HS-27A (cell line): ENCODE measurements at places on chromosomes 12 and 14.

DNA sequence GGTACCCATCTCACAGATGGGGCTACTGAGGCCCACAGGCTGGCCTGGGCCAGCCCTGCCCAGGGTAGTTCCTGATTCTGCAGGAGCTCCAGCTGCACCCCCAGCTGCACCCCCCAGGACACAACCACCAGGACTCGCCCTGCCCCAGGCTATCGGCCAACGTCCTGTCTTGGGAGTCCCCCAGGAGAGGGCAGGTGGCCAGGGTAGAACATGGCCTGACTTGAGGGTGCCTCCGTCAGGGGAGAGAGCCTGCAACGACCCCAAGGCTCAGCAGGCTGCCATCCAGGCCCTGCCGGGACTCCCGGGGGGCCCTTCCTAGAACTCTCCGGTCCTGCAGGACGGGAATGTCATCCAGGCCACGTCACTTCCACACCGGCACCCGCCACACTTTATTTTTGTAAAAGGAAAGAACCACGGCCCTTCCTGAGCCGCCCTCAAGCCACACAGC, 15.8 kb downstream of the JAG2 start:
- no peak for DNase-seq

DNA sequence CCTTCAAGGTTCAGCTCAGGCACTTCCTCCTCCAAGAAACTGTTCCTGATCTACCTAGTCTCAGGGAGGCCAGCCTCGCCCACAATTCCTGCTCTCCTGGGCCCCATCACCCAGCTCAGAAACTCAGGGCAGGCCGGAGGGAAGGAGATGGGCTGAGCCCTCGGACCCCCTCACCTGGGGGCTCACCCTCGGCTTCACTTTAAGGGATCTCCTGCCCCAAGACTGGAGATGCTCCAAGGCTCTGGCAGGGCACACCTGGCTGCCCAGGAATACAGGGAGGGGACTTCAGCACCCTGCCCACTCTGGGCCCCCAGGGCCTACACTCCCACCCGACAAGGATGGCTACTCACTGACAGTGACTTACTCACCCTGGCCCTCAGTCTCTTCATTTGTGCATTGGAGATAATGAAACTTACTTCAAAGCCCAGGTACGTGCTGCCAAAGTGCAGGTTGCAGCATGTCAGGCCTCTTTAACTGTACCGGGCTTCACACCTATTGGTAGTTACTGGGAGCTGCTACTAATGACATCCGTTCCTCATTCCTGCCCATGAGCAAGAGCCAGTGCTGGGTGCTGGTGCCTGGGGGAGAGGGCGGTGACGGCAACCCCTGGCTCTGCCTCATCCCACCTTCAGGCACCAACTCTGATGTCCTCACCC, 21.0 kb upstream of the PPP1R13B start:
- DNase-seq: no peak

GRCh38 chr14:50031602-50032313, 84.6 kb downstream of the VCPKMT start:
- DNase-seq: no peak

GRCh38 chr12:119989361-119989730, 310 bp downstream of the BICDL1 start:
- no peak for DNase-seq

- DNase-seq: no peak
Observed at GRCh38 chr14:88975926-88976325, 151.5 kb downstream of the TTC8 start.

DNA sequence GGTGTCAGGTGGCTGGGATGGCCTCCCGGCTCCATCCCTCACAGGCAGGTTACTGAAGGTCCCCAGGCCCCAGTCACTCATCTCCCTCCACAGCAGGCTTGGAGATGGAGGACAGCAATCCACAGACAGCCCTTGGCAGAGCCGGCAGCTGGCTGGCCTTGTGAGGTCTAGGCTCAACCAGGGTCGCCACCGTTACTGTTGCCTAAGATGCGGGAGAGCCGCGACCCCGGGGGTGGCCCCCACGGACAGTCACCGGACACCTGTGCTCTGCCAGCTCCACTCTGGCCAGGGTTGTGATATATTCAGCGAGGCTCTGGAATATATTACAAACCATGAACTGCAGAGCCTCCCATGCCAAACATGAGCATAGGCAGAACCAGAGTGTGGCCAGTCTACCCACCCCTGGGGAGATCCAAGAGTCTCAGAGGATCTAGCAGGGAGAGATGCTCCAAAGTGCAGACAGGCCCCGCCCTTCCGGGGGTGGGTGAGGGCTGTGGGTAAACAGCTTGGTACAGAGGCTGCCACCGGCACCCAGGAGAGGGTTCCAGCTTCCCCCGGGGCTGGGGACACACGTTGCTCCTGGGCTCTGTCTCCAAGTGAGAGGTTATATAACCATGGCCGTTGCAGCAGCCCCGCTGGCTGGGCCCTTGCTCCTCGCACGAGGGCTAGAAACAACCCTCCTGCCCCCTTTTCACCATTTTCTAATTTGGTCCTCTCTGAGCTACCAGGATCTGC, 55.9 kb upstream of the DIO3 start:
- no peak for DNase-seq

DNA sequence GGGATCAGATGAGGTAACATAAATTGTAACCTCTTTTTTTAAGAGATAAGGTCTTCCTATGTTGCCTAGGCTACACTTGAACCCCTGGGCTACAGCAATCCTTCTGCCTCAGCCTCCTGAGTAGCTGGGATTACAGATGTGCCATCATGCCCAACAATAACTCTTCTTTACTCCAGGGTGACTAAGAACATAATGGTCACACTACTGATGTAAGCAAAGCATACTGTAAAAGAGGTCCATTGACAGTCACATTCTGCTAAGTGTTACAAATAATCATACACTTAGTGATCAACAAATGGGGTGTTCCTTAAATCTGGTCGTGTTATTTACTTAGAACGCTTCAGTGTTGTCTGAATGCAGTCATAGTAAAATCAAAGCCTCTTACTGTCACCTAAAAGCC, 68.9 kb downstream of the EPS8 start:
- no peak for DNase-seq

DNA sequence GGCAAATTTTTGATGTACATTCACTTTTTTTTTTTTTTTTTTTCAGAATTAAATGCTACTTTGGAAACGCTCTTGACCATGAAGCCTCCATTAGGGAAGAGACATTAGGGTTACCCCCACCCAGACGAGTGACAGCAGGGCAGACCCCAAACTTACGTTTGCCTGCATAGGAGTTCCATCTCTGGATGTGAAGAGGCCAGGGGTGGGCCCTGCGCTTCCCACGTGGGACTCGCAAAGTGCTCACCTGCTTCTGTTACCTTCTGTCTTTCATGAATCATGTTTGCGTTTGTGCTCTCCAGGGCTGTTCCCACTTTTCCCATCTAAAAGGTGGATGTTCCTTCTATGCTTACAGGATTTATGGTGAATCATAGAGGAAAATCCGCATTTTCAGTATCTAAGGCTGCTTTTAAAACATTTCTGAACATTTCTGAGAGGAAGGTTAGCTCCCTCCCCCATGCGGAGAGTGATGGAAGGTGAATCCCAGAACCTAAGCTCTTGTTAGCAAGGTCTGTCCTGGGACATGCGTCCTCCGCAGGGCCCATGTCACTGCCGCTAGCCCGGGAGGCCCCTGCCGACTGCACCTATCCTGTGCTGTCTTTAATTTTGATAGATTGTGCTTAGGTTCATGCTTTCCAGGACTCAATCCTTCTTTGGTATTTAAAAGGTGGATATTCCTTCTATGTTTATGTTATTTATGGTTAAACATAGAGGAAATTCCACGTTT, 135.7 kb upstream of the RTL1 start:
- no peak for DNase-seq

GRCh38 chr12:48128800-48129199, 9.6 kb downstream of the PFKM start:
- DNase-seq: no peak

- peak; percentile 65 for DNase-seq
Observed at GRCh38 chr14:67819563-67820421, at the start of gene RAD51B. TSS of gene RAD51B (plus strand) at chr14:67819779.

- DNase-seq: no peak
Observed at GRCh38 chr14:90301668-90302090, 30.1 kb downstream of the NRDE2 start.

DNA sequence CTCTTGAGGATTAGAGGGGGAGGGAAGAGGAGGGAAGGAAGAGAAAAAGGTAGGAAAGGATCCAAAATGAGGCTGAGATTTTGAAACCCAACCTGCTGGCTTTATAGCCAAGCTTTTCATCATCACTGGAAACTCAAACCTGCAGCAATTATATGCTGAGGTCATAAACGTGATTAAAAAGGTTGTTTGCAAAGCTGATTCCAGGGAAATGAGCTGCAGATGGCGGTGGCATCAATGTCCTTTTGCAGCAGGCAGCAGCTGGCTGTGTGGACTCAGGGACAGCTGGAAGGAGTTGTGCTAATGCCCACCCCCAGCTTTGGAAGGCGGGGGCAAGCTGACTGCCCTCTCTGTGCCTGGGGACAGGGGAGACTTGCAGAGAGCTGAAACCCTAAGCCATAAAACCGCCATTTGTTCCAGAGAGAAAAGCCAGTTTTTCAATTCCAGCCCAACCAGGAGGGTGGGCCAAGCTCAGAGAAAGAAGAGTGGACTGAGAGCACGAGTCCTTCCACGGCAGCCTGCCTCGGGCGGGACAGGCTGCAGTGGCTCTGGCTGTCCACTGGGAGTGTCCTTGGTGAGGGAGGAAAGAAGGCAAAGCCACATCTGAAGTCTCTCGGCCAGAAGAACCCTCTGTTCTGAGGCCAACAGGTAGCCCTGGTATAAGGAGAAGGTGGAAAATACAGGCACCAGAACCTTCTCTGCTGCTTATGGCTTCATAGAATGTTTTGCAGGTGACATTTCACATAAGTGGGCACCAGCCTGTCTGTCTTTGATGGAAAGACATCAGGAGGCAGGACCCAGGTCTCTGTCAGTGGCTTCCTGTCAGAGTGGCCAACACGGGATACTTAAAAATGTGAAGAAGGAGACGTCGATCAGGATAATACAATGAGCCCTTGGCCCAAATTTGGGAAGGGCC, 90.7 kb downstream of the SINHCAF start:
- peak; percentile 24 for DNase-seq

GRCh38 chr14:74638966-74639365, 26.9 kb upstream of the LTBP2 start:
- no peak for DNase-seq

DNA sequence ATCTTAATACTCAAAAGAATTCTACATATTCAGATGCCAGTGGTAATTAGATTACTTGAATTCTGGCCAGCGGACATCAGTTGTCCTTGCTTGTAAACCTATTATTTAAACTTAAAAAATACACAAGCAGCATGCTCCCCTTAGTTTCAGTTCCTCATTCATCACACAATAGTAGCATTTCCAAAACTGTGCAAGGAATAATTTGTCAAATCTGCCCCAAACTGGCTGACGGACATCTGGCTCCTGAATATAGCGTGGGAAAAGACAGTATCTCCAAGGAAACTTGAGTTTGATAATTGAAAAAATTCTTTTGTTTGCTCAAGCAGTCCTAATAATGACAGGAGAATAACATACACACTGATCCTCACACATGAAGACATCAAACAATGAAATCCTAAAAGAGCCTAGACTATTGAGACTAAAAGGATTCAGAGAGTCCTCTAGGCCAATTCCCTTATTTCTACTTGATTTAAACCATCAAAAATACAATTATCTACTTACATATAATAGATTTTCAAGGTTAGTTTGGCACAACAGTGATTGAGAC, 90.4 kb downstream of the KIF21A start:
- no peak for DNase-seq

GRCh38 chr12:90672081-90672480, 282.9 kb downstream of the CCER1 start:
- DNase-seq: no peak

- no peak for DNase-seq
Observed at GRCh38 chr12:53201177-53201541, 5.9 kb downstream of the ITGB7 start.

GRCh38 chr12:108237272-108237671, 101.8 kb downstream of the CMKLR1 start:
- DNase-seq: no peak

DNA sequence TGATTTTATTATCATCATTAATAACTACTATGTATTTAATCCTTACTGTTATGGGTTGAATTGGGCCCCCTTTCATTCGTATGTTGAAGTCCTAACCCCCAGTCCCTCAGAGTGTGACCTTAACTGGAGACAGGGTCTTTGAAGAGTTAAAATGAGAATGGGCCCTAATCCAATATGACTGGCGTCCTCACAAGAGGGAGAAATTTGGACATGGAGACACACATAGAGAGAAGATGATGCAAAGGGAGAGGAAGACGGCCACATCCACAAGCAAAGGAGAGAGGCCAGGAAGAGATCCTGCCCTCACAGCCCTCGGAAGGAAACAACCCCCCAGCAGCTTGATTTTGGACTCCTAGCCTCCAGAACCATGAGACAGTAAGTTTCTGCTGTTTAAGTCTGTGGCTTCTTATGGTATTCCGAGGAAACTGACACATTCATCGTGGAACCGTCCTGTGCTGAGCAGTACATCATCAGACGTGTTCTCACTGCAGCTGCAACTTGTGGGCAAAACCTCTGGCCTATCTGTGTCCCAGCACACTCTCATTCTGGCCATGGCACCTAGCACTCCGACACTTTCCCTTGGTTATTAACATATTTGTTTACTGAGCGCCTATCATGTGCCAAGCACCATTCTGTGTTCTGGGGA, 127.6 kb downstream of the SLC38A6 start:
- DNase-seq: no peak

GRCh38 chr12:92078167-92079053, 67.2 kb downstream of the BTG1 start:
- peak; percentile 91 for DNase-seq

- no peak for DNase-seq
Observed at GRCh38 chr12:68340404-68341270, 8.5 kb upstream of the MDM1 start.

GRCh38 chr14:33809396-33809981, 141.4 kb downstream of the EGLN3 start:
- no peak for DNase-seq
